Dorsolateral prefrontal cortex (tissue), 122 donors: ENCODE measurements at places on chromosomes 5 and 9. TPM values are rescaled to one million over a fixed set of nuclear protein-coding genes. Genes with fewer than 3 reads are reported as not detected.

DNA sequence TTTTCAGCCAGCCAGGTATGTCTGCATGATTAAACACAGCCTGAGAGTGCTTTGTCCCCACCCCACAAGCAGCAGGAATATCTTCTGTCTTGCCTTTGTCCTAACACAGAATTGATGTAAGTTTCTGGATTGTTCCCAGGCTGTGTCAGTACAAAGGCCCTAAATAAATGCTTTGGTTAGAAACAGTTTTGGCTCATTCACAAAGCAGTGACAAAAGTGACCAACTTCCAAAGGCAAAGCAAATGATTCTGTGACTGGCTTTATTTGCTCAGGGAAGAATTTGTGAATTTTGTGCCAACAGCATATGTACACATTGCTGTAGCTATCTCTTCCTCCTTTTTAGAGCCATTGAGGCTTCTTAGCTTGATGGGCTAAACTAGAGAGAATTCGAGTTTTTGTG lies 133.7 kb downstream of the PLPPR1 start:
- DNase-seq = no peak

DNA sequence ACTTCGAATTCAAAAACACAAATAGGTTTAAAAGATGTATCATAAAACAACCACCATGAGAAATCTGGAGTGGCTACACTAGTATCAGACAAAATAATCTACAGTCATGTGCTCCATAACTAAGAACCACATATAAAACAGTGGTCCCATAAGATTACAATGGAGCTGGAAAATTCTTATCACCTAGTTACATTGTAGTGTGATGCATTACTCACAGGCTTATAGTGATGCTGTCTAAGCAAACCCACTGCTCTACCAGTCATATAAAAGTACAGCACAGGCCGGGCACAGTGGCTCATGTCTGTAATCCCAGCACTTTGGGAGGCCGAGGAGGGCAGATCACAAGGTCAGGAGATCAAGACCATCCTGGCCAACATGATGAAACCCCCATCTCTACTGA lies 160.1 kb downstream of the ROR2 start:
- DNase-seq = no peak

GRCh38 chr9:87567001-87567400 lies 69.3 kb downstream of the DAPK1 start:
- no peak for DNase-seq

The AGTPBP1 gene
- total RNA-seq = 128 TPM

DNA sequence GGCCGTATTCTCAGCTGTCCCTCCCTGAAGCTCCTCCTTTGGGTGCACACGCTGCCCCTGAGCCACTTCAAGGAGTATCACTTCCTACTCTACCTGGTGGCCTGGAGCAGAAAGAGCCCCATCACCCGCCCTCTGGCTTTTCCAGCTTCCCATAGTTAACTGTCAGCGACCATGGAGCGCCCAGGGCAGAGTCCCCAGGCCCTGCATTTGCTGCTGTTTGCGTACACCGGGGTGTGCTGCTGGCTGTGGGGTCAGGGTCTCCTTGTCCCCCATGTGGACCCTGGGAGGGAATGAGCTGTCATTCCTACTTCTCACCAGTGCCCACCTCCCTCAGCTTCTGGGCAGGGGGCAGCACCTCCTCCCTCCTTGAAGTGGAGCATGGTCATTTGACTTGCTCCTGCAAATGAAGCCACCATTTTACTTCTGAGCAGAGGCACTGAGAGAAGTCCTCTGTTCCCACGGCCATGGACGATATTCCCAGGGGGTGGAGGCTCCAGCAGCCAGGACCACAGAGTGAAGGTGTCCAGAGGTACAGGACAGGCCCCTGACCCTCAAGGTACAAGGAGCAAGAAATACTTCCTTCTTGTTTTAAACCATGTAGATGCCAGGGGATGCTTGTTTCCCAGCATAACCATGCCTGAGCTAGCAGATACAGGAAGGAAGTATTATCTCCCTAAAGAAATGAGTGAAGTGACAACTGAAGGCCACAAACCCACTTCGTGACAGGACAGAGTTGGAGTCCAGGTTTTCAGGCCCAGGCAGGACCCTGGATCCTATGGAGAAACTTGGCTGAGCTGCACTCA lies 40.6 kb upstream of the COL5A1 start:
- no peak for DNase-seq

DNA sequence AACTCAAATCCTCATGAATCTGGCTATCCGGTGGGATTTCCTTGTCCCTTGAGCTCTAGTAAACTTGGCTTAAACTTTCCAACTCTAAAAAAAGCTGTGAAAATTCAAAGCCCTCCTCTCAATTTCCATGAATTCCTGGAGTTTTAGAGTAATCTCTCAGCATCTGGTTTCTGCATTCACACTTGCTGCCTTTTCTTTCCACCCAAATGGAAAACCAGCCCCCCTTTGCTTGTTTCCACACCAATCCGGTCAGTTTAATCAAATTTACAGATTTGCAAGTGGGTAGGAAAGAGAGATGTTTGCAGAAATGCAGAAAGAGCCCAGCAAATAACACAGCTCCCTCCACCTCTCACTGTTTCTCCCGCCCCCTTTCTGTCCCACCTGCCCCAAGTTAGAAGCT lies 91.1 kb downstream of the ENC1 start:
- no peak for DNase-seq

The TPRN gene
- 51.0 TPM for total RNA-seq

GRCh38 chr5:3599226-3600105 lies 3.8 kb downstream of the IRX1 start:
- no peak for DNase-seq

The CARTPT gene
- 59.3 TPM for total RNA-seq

The DAB2 gene
- total RNA-seq = 24.6 TPM

The STPG3 gene
- not detected for total RNA-seq

- DNase-seq = no peak
Observed at GRCh38 chr5:138651767-138652117, 76.5 kb upstream of the HSPA9 start.

GRCh38 chr9:133089271-133089671 lies 27.5 kb downstream of the CEL start:
- DNase-seq = no peak

GRCh38 chr9:107472581-107473340 lies 16.8 kb downstream of the KLF4 start:
- DNase-seq = no peak

GRCh38 chr9:96367943-96368342 lies 15.6 kb downstream of the SLC35D2 start:
- DNase-seq = no peak

The SHC3 gene
- 84.8 TPM for total RNA-seq

GRCh38 chr5:43315263-43315662 lies 2.1 kb upstream of the HMGCS1 start:
- DNase-seq = no peak

The SPINK6 gene
- total RNA-seq = not detected

The C9orf153 gene
- 0.77 TPM for total RNA-seq

The SYNPO gene
- 218 TPM for total RNA-seq

The PCAT7 gene
- total RNA-seq = 1.0 TPM

The FGF1 gene
- 80.8 TPM for total RNA-seq

DNA sequence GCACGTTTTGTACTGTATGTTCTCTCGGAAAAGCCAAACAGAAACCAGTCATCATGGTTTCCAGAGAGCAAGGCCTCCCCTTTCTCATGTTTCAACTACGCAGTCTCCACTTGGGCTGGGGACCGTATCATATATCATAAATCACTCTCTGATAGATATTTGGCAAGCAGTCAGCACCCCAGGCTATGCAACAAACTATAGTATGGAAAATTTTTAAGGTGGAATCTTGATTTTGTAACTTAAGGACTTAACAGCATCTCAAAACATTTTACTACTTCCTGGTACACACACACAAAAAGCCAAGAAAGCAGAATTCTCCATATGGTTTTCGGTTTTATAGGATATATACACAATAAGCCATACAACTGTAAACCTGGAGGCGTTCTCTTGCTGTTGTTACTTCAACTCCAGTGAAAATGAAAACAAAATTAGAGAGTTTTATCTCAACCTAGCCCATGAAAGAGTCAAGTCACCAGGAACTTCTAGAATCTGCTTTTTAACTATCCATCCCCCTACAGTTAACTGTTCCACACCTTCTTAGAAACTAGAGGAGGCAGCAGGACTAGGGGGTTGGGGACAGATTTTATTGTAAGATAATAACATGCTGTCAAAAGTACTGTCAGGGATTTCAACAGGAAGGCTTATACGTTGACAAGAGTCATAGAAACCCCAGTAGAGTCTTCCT lies 283.4 kb downstream of the NFIB start:
- DNase-seq = no peak

GRCh38 chr9:8673830-8674229 lies 874.3 kb upstream of the DMAC1 start:
- no peak for DNase-seq

- DNase-seq = no peak
Observed at GRCh38 chr5:56589481-56589860, 225.9 kb upstream of the MAP3K1 start.

DNA sequence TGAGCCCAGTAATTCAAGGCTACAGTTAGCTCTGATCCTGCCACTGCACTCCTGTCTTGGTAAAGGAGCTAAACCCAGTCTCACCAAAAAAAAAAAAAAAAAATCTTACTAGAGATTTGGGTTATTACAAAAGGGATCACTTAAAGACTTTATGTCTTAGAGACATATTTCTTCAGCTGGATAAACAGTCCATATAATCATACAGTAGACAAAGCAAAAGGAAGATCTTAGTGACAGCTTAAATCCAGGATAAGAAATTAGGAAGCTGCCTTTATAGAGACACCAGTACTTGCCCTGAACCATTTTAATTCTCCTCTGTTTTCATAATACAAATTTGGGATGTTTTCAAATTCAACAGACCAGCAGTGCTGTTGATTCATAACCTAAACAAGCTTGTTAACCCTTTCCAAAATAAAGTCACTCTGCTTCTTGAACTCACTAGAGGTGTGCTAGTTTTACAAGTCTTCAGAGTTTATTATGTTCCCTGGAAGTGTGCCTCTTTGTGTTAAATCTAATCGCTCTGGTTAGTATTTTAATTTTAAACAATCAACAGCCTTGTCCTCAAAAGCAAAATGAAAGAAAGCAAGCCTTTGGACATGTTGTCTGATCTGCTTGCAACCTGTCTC lies 255.5 kb downstream of the ARRDC3 start:
- no peak for DNase-seq

The NOTCH1 gene
- 31.0 TPM for total RNA-seq

GRCh38 chr5:33857037-33857436 lies 34.8 kb downstream of the ADAMTS12 start:
- no peak for DNase-seq

- no peak for DNase-seq
Observed at GRCh38 chr9:132793606-132794580, 84.2 kb downstream of the AK8 start.

DNA sequence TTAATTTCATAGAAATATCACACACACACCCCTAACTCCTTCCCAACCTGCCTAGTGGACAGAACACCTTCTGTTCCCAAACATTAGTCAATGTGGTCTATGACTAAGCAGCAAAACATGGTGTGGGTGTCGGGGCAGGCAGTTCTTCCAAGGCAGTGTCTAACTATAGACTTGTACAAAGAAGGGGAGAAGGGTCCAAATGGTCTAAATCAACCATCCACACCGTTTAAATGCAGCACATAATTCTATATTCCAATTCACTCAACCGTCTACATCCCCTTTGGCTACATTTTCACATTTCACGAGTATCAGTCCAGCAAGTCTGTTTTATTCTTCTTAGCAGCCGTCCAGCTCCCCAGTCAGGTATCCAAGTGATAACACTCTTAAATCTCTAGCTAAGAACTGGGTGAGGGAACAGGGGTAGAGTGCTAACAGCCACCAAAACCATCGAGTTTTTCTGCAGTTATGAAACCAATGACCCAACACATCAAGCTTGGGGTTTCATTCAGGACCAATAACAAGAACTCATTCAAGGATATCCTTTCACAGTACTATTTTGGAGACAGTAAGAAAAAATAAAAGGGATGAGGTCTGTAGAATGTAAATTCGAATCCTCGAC lies 3.3 kb downstream of the ZNF608 start:
- DNase-seq = no peak

The ROPN1L gene
- total RNA-seq = 3.9 TPM

The HCN1 gene
- 56.5 TPM for total RNA-seq

GRCh38 chr5:42876375-42876844 lies 64.7 kb upstream of the SELENOP start:
- DNase-seq = no peak

- DNase-seq = no peak
Observed at GRCh38 chr9:90909225-90909624, 107.6 kb downstream of the SYK start.

DNA sequence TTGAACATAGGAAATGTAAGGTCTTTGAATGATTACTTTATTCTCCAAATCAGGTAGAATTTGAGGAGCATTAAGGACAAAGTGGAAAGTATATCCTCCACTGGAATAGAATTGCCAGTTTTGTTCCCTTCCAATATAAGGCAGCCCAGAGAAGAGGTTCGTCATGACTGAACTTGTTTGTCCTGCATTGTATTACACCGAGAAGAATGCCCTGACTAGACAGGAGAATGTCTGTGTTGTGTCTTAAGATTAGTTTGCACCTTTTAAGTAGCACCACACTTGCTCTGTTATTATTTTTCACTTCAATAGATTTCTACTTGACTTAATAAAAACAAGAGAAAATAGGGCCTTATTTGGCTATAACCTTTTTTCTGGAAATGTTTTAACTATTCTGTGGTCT lies 586.2 kb upstream of the PTGER4 start:
- DNase-seq = no peak

GRCh38 chr5:177357459-177358351 lies at the start of gene RGS14:
Gene RGS14 (plus strand): TSS chr5:177357924. CDS start chr5:177358025, 101 bp downstream.
- DNase-seq = no peak

DNA sequence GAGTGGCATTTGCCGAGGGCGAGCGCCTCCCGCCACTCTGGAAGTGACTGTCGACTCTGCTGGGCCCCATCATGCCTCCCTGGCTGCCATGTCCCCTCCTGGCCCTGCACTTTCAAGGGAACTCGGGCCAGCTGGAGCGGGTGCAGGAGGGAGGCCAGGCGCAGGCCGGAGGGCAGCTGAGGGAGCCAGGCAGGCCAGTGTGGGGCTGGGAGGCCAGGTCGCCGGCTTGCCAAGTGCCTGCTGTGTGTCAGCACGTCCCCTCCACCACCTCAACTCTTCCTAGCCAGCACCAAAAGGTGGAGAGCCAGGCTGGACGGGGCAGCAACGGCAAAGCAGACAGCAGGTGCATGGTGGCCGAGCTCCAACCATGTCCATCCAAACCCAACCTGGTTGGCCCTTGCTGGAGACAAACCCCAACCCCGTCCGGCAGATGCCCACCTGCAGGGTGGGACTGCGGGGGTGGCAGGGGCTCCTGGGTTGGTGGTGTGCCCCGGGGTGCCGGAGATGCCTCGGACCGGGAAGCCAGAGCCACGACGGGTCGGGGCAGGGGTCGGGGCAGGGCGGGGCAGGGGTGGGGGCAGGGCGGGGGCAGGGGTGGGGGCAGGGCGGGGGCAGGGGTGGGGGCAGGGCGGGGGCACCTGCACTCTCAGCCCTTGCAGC lies 36.5 kb upstream of the EGFL7 start:
- no peak for DNase-seq

The UBQLN1 gene
- total RNA-seq = 202 TPM

- DNase-seq = no peak
Observed at GRCh38 chr5:96902876-96903275, 26.6 kb downstream of the ERAP2 start.

GRCh38 chr5:94524841-94525697 lies 93.3 kb downstream of the KIAA0825 start:
- DNase-seq = no peak

The IFNK gene
- total RNA-seq = not detected

The ASPN gene
- 0.39 TPM for total RNA-seq

The DMGDH gene
- total RNA-seq = 8.9 TPM

The LECT2 gene
- total RNA-seq = not detected

GRCh38 chr5:36777105-36777757 lies 99.3 kb upstream of the NIPBL start:
- DNase-seq = no peak

- no peak for DNase-seq
Observed at GRCh38 chr9:94847486-94847885, 121.0 kb downstream of the AOPEP start.

The CLIC3 gene
- total RNA-seq = not detected
